ENCODE measurements at places on chromosomes 5 and 9.

DNA sequence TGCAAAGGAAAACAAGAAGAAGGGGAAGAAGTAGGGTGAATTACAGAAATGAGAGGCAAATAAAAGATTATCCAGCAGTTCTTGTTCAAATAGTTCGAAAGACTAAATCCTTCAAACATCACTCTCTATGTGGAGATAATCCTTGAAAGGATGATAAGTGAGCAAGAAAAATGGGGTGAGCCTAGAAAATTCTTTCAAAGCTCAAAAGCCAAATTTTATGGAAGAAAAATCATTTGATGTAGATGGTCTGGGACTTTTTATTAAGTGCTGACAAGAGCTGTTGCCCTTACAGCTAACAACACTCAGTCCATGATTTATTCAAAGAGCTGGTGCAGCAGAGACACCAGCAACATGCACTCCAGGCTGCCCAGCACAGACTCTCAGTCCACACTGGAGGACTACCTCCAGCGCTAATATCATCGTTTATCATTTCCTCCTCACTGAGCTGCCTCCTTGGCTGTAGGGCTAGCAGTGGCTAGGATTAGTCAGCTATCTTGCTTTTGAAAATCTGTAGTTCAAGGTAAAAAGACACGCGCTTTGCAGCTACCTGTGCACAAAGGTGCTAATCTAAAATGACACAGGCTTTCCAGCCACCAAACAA, 264.8 kb upstream of the KIF2A start:
- DNase-seq, result no peak

GRCh38 chr5:119478781-119479180, 26.5 kb downstream of the HSD17B4 start:
- no peak for DNase-seq

GRCh38 chr5:77824981-77825380, 48.8 kb upstream of the TBCA start:
- no peak for DNase-seq

DNA sequence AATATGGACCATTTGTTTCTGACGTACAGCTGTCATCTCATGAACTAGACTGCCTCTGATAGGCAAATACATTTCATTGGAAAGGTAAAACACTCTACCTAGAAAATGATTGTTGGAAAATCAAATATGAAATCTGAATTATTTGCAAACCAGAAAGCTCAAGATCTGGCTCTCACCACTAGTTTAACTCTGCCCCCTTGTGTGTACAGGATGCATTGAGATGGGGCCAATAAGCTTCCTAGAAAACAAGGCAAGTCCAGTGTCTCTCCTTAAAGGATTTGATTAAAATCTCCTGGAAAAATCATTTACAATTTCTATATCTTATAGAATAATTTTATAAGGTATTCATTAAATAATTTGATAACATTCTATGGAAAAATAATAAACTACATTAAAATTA, 311.9 kb upstream of the ANKH start:
- no peak for DNase-seq

- peak; percentile 41 for DNase-seq
These were observed 153.7 kb downstream of the MEF2C start for GRCh38 chr5:88729084-88729828.

GRCh38 chr5:150120617-150121447, 34.5 kb upstream of the CSF1R start:
- no peak for DNase-seq

GRCh38 chr5:15995341-15996052, 184.1 kb downstream of the MARCHF11 start:
- DNase-seq, result no peak

- no peak for DNase-seq
These were observed 295.1 kb downstream of the CDK5RAP2 start for GRCh38 chr9:120284821-120285220.

DNA sequence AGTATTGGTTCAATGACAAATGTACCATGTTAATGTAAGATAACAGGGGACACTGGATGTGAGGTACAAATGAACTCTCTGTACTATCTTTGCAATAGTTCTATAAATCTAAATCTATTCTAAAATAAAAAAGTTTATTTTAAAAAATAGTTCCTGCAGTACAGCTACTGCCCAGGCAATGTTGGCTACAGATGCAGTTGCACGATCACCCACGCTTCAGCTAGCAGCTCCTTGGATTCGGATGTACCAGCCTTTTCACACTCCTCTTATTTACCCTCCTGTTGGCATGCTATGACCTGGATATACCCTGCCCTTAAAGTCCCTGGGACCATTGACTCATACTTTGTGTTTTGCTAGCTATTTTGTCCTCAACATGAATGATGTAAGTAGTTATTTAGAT, 185.4 kb upstream of the SMARCA2 start:
- no peak for DNase-seq

DNA sequence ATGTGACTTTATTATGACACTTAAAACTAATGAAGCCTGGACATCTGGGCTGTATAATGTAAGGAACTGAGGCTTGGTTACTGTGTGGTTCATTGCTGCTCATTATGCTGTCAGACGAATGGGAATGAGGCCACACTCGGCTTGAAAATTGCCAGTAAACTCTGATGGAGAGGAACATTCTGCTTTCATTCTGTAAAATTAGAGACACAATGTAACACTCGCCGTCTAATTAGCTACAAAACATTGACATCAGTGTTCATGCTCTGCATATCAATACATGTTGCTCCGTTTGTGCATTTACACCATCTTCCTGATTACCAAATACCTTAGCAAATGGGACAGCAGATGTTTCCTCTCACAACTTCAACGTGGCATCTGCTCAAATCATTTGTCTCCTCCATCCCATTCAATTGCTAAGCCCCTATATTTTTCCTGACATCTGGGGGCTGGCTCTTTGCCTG, 133.0 kb downstream of the SLC28A3 start:
- DNase-seq, result no peak

- no peak for DNase-seq
These were observed 3.7 kb downstream of the TRMO start for GRCh38 chr9:97918611-97919010.

GRCh38 chr9:114813717-114814418, 8.0 kb upstream of the TNFSF15 start:
- no peak for DNase-seq

GRCh38 chr5:174272671-174273070, 227.2 kb downstream of the NSG2 start:
- no peak for DNase-seq

DNA sequence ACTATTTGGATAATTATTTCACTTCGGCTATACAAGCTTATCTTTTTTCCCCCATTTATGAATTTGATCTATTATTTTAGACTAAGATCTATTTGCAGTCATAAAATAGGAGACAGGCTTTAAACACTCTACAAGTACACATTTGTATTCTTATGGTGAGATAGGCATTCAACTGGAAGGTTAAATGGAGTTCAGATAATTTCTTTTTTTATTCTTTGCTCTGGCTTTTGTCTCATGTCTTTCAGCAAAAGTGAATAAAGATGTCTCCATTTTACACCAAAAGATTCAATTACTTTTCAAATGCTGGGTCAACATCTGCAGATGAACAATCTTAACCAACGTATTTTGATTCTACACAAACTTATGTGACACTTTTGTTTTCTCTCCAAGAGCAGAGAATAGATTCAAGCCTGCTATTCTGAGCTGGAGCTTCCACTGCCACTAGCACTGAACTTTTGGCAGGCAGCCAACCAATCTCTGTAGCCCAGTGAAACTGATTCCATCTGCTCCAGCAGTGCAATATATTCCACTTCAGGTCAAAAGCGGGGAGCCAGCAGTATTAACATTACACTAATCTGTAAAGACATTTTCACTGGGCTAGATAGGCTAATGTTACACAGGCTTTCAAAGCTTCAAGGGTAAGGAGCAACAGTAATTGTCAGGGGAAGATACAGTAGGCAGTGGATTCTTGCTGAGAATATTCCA, 452.0 kb upstream of the ZNF608 start:
- no peak for DNase-seq

GRCh38 chr9:95399261-95399660, 81.8 kb upstream of the FANCC start:
- no peak for DNase-seq

- no peak for DNase-seq
These were observed 191.5 kb upstream of the CLINT1 start for GRCh38 chr5:158050421-158050820.

GRCh38 chr5:91941588-91941987, 558.5 kb upstream of the ARRDC3 start:
- DNase-seq, result no peak

DNA sequence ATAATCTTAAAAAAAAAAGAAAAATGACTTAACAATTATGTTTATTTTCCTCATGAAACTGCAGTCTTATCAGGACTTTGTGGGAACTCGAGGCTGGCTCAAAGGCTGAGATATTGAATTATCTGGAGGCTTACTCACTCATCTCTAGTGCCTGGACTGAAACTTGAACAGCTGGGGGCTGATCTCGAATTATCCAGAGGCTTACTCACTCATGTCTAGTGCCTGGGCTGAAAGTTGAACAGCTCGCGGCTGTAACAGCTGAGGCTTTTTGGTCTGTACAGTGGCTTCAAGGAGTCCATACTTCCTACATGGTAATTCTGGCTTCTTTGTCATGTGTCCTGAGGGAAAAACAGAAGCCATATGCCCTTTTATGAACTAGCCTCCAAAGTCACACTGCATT, 371.9 kb downstream of the CETN3 start:
- no peak for DNase-seq

DNA sequence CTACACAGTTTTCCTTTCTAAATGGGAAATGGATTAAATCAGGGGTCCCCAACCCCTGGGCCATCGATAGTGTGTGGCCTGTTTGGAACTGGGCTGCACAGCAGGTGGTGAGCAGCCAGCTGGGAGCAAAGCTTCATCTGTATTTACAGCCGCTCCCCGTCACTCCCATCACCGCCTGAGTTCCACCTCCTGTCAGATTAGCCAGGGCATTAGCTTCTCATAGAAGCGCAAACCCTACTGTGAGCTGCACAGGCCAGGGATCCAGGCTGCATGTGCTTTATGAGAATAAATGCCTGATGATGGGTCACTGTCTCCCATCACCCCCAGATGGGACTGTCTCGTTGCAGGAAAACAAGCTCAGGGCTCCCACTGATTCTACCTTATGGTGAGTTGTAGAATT, 41.2 kb upstream of the FLT4 start:
- no peak for DNase-seq

DNA sequence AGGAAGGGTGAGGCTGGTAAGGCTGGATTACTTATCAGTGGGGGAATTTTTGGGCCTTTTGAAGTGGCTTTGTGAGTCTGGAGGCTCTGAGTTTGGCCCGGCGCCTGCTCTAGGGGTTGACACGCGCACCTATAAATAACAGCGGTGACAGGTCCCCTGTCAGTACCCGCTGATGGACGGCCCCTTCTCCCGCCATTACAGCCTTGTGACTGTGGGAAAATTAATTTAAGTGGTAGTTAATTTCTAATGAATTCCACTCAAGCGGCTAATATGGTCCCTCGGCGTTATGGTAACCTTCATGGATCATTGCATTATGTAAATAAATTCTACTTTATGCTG, 16.5 kb downstream of the MRPL36 start:
- peak; percentile 46 for DNase-seq

DNA sequence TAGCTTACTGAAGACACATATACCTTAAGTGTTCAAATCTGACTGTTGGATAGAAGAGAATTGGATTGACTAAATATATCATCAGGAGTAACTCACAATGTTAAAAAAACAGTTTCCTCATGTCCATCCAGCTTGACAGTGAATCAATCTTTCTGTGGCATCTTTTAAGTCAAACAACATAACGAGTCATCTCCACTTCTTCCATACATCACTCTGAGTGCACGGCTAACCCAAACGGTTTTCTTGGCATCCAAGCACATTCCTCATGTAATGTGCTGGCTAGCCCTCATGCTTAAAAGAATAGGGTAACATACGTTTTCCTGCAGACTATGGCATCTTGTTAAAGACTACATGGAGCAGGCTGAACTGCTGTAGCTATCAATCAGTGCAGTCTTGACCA, 291.5 kb upstream of the TRPC7 start:
- no peak for DNase-seq

GRCh38 chr9:14992081-14992480, 81.9 kb upstream of the FREM1 start:
- no peak for DNase-seq

DNA sequence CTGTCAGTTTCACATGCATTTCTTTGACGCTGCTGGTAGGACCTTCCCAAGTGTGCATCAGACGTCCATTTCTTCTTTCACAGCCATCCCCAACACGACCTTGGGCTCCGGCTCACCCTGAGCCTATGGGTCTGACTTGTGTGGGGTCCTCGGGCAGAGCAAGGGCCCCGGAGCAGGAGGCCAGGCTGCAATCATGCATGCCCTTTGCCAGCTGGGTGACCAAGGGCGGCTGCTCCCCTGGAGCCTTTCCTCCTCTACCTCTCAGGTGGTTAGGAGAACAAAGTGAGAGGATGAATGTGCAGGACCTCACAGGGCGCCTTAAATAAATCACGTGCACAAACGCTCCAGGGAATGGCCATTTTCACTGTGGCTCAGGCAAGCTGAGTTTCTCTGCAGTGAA, 33.2 kb downstream of the TERT start:
- no peak for DNase-seq

DNA sequence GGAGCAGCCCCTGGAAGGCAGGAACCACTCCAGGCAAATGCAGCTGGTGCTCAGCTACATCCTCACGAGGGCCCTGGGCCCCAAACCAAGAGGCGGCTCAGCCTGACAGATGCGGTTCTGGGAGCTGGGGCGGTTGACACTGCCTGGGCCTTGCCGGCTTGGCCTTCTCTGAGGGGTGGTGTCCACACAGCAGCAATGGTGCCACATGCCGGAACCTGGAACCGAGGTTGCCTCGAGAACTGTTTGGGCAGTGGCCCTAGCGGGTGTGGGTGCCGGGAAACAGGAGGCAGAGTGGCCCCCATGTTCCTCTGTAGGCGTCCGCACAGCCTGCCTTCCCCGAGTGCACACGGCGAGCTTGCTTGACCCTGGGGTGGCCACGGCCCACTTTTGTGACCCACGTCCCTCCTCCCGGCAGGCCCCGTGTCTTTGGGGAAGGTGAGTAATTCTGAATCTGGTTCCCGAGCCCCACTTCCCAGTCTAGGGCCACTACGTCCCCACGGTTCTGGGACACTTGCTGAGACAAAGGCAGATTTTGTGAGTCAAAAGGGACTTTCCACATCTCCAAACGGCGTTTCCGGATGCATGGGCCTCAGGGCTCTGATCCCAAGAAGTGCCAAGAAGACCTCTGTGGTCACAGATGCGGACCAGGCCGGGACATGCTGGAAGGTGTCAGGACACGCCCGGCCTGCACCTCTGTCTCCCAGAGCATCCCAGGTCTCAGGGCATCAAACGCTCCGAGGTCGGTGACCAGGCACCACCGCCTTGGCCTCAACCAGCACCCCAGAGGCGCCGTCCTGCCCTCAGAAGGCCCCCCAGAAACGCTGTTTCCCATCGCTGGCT, 27.7 kb upstream of the SLC12A7 start:
- DNase-seq, result no peak

DNA sequence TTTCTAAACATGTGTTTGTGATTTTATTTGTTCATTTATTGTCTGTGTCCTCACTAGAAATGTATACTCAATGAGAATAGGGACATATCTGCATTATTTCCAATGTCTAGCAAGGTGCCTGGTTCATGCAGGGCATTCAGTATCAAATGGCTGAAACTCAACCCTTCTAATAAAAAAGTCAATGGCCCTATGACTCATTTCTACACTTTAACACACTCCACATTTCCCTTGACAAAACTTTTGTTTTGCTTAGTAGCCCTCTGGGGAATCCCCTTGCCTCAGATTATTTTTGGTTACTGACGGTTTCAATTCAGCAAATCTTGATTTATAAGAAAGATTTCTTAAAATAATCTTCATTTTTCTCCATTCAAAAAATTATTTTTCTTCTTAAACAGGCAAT, 206.0 kb upstream of the DMRTA1 start:
- DNase-seq, result peak; percentile 38

GRCh38 chr9:98046180-98046543, 10.4 kb upstream of the NANS start:
- DNase-seq, result no peak

- no peak for DNase-seq
These were observed 46.8 kb downstream of the EXOSC2 start for GRCh38 chr9:130740218-130741023.
